ENCODE measurements at places on chromosomes 3 and 15.
A peak's percentile ranks its signal among the peaks of the same experiment; 100 is the strongest.

DNA sequence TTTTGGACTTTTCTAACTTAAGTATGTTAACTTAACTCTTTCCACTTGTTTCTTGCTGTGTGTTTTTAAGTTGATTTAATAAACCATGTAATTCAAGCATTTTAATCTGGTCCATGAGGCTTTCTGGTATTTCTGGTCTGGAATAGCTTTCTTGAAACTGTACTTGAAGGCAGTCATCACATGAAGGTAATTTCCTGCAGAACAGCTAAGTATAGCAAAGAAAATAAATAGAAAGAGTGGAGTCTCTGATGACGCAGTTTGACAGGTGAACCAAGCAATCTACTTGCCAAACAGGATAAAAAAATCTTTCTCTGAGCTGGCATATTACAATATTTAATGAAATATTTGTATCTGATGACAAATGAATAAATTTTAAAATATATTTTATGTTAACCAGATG, 74.9 kb downstream of the BTLA start:
- DNase-seq, result no peak

DNA sequence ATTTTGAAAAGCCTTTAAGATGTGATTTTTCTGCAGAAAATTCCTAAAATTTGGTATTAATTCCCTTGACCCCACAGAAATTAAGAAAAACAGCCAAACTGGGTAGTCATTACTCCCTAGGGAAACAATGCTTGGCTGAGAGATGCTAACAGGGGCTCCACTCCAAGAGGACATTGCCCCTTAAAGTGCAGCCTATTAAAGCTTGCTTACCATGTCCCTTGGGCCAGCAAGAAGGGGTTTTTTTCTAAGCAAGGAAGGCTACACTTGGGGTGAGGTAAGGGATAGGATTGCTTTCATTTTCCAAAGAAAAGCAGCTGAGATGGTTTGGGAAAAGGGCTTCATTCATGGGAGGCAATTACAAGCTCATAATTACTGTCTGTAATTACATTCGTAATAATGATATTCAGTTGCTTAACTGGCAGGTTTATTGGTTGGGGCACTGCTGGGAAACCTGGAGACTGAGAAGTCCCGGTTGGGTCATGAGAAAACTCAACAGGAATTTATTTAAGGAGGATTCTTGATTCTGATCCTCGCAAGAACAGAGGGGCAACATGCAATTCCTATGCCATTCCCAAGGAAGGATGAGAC, 247.5 kb downstream of the NR1D2 start:
- no peak for DNase-seq

DNA sequence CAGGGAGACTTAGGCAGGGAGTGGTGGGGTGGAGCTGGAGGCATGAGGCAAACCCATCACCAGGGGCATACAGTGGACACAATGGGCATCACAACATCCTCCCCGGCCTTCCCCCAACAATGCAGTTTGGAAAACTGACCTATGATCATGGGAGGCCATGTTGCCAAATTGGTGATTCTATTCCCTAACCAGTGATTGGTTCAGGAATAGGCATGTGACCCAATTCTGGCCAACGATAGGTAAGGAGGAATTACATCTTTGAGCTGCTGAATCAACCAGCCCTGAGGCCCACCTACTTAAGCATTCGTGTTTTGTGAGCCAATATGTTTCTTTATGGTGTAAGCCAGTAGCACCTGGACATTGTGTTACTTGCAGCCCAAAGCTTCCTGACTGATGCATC, 40.0 kb downstream of the LINGO1 start:
- no peak for DNase-seq

- DNase-seq, result no peak
Measured at GRCh38 chr3:114439284-114439683, 145.5 kb downstream of the TIGIT start.

- no peak for DNase-seq
Measured at GRCh38 chr3:16589867-16590624, 15.2 kb downstream of the DAZL start.

- DNase-seq, result no peak
Measured at GRCh38 chr3:46100812-46101211, 73.5 kb upstream of the XCR1 start.

DNA sequence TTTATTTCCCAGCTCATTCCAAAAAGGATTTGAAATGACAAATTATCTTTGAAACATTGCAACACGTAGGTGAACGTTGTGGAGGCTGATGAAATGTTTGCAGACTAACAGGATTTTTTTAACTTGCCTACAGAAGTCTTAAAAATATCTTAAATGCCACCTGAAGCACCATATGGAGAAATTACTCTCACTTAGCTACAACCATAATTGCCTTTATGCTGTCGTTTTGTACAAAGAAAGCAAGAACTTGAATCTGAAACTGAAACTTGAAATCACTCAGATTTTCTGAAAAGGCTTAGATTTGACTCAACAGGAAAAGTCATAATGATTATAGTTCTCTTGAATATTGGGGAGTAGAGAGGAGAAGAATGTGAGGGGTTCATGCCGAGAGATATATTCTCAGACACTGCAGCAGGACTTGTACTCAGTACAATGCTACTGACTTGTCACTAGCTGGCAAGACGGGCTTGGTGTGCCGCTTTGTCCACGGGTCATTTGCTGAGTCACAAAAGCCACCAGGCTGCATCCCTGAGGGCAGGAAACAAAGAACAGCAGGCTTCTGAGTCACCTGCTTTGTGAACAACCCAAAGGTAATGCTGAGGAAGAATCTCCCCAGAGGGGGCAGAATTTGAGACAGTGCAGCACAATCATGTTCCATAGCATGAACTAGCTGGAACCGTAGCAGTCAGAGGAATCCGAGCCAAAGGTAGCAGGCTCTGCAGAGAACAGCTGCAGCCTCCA, 7.1 kb upstream of the FMN1 start:
- DNase-seq, result peak; percentile 7

DNA sequence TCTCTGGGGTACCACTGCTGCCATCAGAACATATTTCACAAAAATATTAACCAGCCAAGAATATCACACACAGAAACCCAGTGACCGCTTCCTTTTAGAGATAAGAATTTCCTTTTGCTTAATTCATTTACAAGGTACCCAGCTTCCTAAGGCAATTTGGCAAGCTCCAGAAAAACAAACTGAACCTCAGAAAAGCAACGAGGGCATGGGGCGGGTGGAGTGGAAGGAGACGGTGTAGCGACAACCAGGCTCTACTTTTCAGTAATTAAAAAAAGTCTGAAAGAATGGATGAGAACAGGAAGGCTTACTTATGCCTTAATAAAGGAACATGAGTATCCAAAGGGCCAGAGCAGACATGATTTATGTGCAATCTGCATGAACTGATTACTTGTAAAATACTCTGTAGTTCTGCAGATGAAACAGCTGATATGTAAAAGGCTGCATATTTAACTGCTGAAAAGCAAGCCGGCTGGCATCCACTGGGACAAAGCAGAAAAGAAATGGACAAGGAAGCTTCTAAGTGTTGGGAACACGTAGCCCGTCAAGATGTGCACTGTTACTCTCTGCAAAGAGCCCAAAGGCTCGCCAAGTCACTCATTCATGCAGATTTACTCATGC, 18.6 kb downstream of the RFTN1 start:
- DNase-seq, result no peak

GRCh38 chr15:36925653-36926426, 174.5 kb downstream of the MEIS2 start:
- no peak for DNase-seq

DNA sequence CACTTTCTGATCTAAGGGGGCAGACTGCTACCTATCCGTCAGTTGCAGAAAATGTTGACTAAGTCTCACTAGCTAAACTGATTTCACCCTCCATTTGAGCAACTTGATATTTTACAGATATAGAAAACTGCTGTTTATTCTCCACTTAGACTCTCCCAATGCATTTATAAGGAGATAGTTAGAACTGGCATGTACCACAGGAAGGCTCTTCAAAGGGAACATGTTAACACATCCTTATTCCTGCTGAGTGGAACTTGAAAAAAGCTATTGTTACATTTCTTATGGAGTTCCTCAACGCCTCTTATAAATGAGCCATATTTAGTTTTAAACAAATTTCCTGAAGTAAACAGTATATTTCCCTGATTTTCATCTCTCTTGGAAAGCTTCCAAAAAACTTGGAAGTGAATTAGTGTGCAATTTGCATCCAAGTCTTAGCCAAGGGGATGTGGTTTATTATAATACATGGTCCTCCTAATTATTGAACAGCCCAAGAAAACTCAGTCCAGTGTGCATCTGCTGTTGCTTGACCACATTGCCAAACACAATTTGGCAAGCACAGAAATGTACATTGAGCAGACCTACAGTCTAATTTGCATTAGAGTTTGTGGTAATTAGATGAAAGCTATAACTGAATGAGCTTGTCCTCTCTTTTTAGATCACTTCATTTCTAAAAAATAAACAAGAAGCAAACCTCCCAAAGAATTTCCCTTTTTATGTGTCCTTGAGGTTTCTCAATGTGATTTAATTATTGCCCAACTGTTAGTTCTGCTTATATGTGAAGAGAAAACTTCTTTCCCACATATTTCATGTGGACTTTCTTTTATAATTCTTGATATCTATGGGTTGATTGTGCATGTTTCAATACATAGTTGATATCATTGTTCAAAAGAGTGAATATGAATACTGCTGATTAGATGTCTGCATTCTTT, 72.6 kb upstream of the DPH6 start:
- no peak for DNase-seq

GRCh38 chr3:153159771-153160397, 2.1 kb upstream of the RAP2B start:
- no peak for DNase-seq

GRCh38 chr3:113454630-113455029, 13.3 kb upstream of the CFAP44 start:
- no peak for DNase-seq

- DNase-seq, result no peak
Measured at GRCh38 chr3:185084901-185085300, 68.0 kb downstream of the C3orf70 start.

DNA sequence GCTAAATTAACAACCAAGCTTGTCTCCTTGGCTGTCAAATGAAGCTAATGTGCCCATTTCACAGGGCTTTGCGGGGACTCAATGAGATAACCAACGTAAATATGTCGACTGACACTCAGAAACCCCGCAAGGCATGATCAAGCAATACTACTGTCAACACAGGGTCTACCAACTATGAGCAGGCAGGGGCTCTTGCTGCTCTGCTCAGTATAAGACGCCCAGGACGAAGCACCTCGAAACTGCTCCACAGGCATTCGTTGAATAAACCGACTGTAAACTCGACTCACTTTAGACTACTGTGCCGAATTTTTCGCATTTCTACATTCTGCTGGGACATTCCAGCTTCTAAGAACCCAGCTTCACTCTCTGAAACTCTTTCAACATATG, 55.0 kb downstream of the FEZF2 start:
- no peak for DNase-seq

- peak; percentile 13 for DNase-seq
Measured at GRCh38 chr15:57510647-57511046, 81.1 kb upstream of the MYZAP start.

DNA sequence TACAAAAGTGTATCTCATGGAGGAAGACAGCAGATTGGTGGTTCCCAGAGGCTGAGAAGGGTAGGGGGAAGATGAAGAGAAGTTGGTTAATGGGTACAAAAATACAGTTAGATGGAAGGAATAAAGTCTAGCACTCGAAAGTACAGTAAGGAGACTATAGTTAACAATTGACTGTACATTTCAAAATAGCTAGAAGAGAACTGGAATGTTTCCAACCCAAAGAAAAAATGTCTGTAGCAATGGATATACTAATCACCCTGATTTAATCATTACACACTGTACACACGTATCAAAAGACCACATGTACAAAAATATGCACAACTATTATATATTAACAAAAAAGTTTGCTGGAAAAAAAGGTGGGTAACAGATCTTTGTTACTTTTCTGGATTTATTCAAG, 57.3 kb downstream of the THRB start:
- no peak for DNase-seq

GRCh38 chr3:13452490-13453335, 27.4 kb upstream of the HDAC11 start:
- DNase-seq, result no peak

DNA sequence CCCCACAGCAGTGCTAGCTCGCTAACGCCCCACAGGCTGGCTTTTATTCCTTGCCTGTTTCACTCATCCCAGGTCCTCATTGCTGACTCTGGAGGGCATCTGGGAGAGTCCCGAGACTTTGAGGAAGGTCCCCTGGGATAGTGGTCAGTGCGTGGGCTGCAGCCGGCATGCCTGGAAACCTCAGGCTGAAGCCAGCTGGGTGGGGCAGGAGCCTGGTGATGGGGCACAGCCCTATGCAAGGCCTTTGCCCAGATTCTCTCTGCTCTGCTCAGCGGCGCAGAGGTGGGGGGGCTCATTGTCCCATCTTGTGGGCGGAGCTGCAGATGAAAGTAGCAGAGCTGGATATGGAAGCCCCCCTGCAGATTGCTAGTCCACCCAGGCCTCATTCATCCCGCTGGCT, 55.7 kb upstream of the SMAD6 start:
- DNase-seq, result no peak

DNA sequence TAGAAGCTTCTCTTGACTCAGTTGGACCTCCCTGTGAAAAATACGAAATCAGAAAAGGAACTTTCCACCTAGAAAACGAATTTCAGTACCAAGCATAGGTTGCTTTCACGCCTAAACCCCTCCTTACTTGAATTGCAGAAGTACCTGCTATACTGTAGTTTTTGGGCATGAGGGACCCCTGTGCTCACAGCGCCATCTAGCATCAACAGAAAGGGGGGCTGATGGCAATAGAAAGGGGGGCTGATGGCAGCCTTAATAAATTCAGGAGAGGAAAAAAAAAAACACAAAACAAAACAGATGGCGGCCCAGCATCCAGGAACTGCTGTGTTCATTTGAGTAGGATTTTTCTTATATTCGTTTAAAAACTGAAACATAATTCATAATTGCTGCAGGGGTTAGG, 96.7 kb downstream of the NPAP1 start:
- DNase-seq, result no peak

- DNase-seq, result no peak
Measured at GRCh38 chr3:34808287-34808686, 831.0 kb upstream of the ARPP21 start.

DNA sequence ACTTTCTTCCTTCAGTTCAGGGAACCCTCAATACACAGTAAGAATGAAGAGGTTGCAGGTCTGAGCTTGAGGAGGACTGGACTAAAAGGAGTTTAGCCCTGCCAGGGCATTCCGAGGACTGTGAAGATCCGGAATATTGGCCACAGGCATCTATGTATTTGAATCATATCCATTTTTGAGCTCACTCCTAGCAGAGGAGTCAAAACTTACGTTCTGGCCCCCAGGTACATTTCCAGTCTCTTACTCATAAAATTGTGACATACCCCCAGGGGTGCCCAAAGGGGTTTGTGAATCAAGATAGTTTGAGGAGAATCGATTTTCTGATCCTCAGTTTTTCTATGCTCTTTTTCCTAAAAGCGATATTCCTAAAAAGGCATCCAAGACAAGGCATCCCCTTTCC, 27.6 kb upstream of the SRP14 start:
- no peak for DNase-seq
